Stimulated activated CD4-positive, alpha-beta T cell treated with anti-CD3 and anti-CD28 coated beads, Interleukin-1b, Interleukin-23, amount 100 ng/mL, for 1 hour (primary cell): ENCODE measurements at places on chromosomes 16 and 17.

DNA sequence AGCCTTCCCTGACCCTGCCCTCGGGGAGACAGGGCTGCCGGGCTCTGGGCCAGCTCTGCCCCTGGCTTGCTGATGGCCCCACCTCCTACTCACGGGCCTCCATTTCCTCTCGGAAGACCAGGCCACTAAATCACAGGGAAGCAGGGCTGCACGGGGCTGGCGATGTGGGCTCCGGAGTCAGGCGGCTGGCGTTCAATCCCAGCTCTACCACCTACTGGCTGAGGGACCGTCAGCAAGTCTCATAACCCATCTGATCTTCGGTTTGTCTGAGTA is 113.4 kb downstream of the AMFR start:
- DNase-seq, result no peak

DNA sequence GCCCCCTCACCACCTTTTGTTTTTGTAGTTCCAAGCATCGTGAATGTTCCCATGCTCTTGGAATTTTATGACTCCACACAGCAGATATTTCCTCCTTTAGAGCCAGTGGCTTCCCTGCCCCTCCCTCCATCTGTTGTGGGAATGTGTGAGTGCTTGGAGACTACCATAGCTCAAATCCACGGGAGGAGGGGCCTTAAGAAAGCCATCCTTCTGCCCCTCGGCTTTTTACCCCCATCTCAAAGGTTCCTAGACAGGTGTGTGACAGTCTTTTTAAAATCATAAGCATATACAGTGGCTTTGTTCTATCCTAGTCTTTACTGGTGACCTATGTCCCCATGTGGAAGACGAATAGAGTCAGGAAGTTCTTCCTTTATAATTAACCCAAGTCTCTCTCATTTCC is 47.2 kb downstream of the YPEL2 start:
- DNase-seq, result no peak

DNA sequence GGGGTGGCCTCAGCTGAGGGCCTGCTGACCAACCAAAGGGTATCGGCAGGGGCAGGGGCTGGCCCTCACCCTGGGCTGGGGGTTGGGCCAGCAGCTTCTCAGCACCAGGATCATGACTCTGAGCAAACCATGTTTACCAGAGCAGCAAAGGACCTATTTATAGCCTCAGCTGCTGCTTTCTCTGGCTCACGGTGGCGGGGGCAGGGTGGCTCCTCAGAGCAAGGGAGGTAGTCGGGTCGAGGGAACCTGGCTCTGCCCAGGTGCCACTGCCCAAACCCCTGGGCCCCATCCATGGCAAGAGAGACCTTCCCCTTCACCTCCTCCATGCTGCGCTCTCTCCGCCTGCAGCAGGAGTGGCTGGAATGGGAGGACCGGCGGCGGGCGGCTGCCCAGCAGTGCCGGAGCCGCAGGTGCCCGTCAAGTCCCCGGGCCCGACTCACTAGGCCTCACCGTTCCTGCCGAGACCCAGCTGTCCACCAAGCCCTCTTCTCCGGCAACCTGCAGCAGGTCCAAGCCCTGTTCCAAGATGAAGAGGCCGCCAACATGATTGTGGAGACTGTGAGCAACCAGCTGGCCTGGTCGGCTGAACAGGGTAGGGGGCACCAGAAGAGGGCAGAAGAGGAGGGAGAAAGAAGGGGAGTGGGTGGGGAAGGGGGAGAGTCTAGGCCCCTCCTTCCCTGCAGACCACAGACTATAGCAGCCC is at the start of gene ASB16:
ASB16 (plus strand) TSS at position 206 of the 703 bp plus-strand sequence; CDS start at position 292, 86 bp downstream.
- DNase-seq, result no peak

DNA sequence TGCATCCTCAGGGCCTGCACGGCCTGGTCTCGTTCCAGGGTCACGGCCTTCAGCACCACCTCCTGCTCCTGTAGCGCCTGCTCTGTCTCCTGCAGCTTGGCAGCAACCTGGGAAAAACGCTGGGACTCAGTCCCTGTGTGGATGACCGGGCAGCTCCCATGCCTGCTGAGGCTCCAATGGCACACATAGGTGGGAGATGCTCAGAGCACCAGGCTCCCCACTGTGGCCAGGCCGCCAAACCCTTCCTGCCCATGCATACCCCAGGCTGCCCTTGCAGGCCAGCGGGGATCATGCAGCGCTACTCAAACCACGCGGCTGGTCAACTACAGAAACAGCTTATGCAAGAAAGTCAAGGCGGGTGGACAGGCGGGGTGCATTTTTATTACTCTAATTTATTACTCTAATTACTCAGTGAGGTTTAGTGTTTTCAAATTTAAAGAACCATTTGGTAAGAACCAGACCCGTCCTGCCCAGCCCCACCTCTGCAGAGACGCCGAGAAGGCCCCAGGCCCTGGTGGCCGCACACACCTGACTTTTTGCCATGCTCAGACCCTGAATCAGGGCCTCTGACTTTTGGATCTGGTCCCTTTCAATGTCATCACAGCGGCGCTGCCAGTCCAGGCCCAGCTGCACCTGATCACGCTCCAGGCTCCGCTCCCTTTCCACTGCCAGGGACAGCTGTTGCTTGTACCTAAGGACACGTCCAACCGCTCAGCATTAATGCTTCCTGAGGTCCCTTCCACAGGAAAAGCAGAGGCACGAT is 34.0 kb downstream of the CCDC57 start:
- DNase-seq, result no peak

- DNase-seq, result no peak
Measured at GRCh38 chr16:75861311-75862097, 135.2 kb upstream of the CPHXL start.

DNA sequence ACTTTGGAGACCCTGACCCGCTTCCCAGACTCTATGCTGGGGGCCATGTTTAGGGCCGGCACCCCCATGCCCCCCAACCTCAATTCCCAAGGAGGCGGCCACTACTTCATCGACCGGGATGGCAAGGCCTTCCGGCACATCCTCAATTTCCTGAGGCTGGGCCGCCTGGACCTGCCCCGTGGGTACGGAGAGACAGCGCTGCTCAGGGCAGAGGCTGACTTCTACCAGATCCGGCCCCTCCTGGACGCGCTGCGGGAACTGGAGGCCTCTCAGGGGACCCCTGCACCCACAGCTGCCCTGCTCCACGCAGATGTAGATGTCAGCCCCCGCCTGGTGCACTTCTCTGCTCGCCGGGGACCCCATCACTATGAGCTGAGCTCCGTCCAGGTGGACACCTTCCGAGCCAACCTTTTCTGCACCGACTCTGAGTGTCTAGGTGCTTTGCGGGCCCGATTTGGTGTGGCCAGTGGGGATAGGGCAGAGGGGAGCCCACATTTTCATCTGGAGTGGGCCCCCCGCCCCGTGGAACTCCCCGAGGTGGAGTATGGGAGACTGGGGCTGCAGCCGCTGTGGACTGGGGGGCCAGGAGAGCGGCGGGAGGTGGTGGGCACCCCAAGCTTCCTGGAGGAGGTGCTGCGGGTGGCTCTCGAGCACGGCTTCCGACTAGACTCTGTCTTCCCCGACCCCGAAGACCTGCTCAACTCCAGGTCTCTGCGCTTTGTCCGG is 1.1 kb downstream of the KCTD11 start:
- no peak for DNase-seq

- DNase-seq, result no peak
Measured at GRCh38 chr17:80377798-80378197, 37.2 kb upstream of the ENDOV start.

DNA sequence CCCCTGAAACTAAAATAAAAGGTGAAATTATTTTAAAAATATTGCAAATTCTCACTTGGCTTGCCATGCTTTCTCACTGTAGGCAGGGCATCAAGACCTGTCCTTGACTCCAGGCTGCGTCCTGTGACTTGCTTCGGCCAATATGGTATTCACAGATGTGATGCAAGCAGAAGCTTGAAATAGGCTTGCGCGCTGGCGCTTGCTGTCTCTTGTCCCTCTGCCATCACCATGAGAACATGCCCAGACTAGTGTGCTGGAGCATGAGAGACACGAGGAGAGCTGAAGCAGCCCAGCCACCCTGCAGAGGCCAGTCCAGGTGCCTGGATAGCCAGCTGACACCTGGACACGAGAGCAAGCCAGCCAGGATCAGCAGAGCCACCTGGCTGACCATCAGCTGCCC is 21.8 kb upstream of the ZKSCAN2 start:
- no peak for DNase-seq

- no peak for DNase-seq
Measured at GRCh38 chr16:84302111-84302954, 7.7 kb downstream of the WFDC1 start.

GRCh38 chr17:40363111-40363827 is 1.3 kb downstream of the GJD3 start:
- DNase-seq, result no peak

GRCh38 chr16:65122724-65123395 is 997 bp upstream of the CDH11 start:
- no peak for DNase-seq

DNA sequence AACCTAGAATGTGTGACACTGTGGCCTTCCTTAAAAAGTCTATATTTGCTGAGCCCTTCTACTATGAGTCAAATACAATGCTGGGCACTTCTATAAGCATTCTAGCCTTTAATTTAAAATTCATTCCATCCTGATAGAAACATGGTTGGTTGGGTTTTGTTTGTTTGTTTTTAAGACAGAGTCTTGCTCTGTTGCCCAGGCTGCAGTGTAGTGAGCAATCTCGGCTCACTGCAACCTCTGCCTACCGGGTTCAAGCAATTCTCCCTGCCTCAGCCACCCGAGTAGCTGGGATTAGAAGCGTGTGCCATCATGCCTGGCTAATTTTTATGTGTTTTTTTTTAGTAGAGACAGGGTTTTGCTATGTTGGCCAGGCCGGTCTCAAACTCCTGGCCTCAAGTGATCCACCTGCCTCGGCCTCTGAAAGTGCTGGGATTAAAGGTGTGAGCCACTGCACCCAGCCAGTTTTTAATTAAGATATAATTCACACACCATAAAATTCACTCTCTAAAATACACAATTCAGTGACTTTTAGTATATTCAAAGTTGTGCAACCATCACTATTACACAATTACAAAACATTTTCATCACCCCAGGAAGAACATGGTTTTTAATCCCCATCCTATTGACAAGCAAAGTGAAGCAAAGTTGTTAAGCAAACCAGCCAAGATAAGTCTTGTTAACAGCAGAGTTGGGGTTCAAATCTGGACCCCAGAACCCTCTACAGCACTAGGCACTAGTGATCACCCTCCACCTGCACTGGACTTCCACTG is 42.8 kb downstream of the CMTM4 start:
- DNase-seq, result no peak

DNA sequence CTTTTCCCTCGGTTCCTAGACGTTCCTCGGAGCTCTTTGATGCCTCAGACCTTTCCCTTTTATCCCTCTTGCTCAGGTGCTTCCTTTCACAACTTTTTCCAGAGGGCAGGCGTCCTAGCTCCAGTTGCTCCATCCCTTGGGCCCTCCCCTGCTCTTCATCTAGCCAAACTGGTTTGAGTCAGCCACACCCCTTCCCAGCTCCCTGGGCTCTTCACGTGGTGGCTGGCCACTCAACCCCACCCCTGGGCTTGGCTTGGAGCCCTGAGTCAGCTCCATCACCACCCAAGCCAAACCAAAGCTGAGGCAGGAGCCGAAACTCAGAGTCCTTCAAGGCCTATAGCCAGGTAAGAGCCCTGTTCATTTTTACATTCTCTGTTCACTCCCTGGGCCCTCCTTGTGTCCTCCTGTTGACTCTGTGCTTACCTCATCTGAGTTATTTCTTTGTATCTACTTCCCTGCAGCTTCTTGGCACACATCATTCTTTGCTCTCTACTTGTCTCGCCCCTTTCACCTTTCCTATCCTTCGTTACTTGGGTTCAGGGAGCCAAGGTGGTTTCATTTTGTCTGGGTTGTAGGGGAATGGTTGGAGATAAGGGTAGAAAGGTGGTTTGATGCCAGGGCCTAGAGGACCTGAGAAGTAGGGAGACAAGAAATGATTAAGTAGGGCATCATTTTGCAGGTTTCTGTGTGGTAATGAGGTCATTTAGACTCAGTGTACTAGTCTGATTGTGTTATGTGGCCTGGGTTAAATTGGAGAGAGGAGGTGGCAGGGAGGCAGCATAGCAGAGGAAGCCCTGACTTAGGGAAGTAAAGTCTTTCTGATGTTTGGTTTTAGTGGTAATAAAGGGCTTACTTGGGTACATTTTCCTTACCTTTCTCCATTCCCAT is 7.6 kb upstream of the PHKG2 start:
- no peak for DNase-seq

- no peak for DNase-seq
Measured at GRCh38 chr16:67229906-67230808, 3.2 kb downstream of the TMEM208 start.

DNA sequence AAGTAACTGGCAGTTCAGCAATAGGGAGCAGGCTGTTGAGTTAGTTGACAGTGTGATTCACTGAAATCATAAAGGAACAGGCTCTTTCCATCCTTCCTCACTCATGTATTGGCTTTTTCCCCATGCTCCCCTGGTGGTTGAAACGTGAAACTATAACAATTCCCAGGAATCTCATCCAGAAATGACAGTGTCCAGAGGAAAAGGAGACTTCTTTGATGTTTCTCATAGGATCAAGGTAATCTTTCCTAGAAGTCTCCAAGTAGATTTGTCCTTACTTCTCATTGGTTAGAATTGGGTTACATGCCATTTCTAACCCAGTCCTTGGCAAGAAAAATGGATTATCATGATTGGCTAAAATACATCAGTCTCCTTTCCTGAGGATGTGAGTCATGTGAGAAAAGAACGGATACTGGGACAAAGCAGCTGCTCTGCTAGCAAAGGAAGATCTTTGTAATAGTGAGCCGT is 14.4 kb downstream of the TTC19 start:
- DNase-seq, result no peak

DNA sequence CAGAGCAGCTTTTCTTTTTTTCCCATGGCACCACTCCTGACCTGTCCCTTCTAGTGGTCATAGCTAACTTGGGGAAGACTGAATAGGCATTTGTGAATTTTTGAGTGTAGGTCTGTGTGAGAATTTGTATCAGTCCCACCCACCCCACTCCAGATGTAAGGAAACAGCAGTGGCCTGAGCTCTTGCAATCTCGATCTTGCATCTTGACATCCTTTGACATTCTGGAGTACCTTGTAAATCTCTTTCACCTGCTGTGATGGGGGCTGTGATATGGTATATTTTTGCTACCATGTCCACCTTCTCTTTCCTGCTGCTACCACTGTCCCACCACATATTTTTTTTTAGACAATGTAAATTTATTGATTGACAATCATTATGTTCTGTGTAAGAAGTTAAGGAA is 289.3 kb downstream of the MAP2K6 start:
- DNase-seq, result no peak

- no peak for DNase-seq
Measured at GRCh38 chr17:50353600-50354195, 7.8 kb downstream of the XYLT2 start.

- no peak for DNase-seq
Measured at GRCh38 chr17:32795339-32795979, 81.5 kb downstream of the MYO1D start.

- DNase-seq, result no peak
Measured at GRCh38 chr17:7932483-7932891, 481 bp downstream of the CNTROB start.
